NCI-H446 (cell line): ENCODE measurements at places on chromosomes 11 and 22.

DNA sequence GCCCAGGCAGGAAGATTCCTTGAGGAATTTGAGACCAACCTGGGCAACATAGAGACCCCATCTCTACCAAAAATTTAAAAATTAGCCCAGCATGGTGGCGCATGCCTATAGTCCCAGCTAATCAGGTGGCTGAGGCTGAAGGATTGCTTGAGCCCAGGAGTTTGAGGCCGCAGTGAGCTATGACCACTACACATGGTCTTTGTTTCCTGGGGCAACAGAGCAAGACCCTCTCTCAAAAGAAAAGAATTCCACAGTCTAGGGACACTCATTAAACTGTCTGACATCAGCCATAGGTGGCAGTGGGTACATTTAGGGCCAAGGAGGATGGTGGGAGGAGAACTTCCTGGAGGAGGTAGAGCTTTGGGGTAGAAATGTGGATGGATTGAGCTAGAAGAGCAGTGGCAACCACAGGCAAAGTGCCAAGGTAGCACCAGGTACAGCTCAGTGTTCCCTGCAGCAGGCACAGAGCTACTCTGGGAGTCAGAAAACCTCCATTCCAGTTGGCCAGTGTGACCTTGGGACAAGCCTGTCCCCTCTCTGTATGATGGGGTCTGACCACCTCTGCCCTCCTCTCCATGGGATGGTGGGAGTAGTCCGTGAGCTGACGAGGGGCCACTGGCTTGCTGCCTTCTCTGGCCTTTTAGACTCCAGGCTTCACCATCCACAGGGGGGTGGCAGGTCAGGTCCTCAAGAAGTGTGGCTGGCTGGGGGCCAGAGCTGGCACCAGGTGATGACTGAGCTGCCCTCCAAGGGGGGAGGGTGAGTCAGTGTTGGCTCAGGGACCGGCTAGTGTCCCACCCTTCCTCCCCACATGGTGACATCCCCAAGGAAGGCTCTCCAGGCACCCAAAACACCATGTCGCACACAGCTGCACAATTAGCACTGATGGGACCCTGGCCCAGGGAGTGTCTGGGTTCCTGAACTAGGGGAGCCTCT lies 3.7 kb upstream of the CLCF1 start:
- no peak for DNase-seq

DNA sequence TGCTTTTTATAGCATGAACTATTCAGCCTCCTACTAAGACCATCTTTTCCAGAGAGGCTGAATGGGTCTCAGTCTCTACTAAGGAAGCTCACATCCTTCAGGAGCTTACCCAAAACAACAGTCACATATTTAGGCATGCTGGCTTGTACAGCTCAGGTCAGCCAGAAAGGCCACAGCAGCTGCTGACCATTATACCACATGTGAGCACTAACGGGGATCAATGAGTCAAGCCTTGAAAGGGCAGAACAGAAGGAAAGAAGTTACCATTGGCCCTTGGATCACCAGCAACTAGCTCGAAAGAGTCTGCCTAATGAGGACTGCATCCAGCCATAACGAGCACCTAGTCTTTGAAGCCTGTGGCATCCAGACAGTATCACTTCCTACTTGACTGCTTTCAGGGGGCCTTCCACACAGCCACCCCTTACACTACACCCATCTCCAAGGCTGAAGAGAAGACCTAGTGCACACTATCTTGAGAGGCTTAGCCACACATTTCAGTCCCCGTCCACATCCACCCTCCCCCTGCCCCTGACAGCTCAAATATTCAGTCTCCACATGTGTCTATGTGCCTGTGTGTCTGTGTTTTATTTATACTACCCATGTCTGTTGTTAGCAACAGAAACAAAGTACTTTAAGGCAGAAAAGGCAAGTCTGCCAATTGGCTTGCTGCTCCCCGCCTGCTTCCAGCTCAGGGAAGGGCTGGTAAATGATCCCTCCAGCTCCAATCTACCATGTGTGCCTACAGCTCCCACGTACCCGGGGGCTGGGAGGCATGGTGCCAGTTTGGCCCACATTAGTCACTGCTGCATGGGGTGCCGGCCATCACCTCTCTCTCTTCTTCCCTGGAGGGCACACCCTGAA lies 95.5 kb downstream of the RPL27A start:
- peak; percentile 27 for DNase-seq

- DNase-seq: no peak
These were observed 22.9 kb downstream of the TNKS1BP1 start for GRCh38 chr11:57301711-57302423.

GRCh38 chr22:35913925-35914324 lies 114.7 kb downstream of the RBFOX2 start:
- peak; percentile 24 for DNase-seq

DNA sequence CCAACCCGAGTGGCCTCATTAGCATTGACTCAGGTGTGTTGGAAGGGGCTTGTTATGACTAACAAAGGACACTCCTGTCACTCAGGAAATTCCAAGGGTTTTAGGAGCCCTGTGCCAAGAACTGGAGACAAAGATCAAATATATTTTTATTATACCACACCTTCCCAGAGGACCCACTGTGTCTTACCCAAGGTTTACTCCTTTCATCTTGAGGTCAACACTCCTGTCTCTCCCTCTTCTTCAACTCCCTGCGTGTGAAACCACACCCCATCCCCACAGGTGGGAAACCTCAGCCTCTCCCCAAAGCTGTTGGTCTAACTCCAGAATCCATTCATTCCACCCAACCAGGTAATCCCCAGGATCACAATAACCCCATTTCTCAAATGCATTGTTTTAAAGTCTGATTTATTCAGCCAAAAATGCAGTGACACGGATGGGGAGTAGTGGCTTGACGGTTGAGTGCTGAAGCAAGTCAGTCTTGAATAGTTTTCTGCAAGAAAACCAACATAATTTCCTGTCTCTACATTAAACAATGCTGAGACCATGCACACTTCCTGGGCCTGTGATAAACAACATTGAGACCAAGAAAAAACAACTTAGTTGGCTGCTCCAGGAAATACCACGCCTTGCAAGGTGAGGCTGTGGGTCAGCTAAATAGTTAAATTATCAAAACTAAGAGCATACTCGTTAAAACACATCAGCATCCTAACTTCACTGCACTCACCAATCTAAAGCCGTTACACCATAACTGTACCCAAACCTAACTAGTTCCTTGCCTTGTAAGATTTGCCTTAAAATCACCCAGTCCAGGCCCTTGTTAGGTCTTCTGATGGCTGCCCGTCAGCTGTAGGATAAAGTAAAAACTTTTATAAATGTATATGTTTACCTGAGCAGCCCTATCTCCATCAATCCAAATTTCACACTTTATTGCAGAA lies 38.5 kb upstream of the SPON1 start:
- no peak for DNase-seq

DNA sequence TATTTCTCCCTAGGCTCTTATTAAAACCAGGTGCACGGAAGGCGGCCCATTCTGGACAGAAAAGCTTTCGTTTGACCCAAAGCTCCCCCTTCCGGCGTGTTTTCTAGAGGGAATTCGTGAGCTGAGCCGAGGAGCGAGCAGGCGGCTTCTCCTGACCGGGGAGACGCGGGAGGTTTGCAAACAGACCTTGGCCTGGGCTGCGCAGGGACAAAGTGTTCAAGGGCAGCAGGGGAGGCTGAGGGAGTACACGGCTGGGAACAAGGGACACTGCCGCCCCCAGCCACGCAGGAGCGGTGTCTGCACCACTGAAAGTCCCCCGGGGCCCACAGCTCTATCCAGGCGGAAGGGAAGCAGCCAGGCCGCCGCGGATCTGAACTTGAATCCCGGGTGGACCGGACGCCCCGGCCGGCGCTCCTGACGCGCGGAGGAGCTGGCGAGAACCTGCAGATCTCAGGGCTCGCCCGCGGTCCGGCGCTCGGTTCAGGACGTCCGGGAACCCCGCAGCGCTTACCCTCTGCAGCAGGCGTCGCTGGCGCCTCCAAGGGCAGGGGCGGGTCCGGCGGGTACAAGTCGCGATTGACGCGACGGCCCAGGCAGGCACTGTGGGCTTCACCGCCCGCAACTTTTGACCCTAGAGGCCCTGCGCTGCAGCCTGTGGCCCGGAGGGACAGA lies 101.9 kb downstream of the WT1 start:
- no peak for DNase-seq

DNA sequence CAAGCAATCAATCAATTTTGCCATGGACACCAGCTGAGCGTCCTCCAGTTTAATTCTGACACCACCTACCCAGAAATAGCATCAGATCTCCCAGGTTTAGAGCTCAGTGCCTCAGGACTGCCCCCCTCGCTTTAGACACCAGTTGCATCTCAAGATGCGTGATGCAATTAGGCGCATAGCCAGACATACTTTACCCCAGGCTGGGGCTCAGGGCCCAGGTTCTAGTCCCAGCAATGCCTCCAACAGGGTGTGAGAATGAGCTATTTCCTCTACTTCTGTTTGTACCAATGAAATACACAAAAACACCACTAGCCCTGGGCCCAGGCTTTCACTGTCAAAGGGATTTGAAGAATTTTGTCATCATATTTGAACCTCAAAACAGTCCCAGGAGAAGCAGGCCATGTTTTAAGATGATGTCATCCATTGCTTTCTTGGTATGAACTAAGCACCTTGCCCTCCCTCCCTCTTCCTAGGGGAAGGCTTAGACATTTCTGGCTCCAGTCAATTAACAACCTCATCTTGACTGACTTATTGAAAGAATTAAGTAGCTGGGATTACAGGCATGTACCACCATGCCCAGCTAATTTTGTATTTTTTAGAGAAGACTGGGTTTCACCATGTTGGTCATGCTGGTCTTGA lies 61.5 kb upstream of the INCENP start:
- no peak for DNase-seq

GRCh38 chr11:19281041-19281440 lies 40.3 kb upstream of the E2F8 start:
- no peak for DNase-seq

DNA sequence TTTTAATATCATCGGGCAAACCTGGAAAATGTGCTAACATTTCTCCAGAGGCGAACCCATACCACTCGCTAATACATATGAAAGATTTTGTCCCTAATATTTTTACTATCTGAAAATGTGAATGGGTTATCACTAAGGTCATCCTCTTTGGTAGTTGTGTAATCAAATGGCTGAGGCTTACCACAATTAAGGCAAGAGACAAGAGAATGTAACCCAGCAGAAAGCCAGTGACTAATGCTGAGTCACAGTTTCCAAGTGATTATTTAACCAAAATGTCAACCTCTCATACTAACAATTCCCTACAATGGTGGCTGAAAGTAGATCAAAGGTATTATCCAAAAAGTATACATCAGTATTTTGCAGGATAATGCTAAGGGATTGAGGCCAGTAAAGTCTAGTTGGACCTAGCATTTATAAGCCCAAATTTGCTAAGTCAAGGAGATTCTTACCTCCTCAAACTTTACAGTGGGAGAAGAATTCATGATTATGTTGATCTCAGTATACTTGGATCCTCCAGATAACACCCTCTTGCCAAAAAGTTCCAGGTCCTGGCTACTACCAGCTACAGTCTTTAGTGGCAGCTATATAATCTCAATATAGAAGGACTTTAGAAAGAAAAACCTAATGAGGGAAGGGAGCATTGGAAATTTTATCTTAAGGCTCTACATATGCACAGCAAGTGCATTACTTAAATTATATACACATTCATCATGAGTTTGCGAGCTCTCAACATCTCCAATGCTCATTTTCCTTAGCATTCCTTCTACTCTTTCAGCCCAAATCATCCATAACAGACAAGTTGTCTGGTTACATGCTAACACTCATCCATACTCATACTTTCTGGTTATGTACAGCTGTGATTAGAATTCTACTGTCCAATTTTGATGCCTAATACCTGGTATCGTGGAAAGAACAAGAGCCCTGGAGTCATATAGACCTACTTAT lies 25.4 kb downstream of the SIK3 start:
- DNase-seq: no peak

GRCh38 chr11:130439160-130439519 lies 9.3 kb upstream of the ADAMTS15 start:
- DNase-seq: no peak

GRCh38 chr11:65392186-65392829 lies 5.9 kb downstream of the FRMD8 start:
- DNase-seq: no peak

DNA sequence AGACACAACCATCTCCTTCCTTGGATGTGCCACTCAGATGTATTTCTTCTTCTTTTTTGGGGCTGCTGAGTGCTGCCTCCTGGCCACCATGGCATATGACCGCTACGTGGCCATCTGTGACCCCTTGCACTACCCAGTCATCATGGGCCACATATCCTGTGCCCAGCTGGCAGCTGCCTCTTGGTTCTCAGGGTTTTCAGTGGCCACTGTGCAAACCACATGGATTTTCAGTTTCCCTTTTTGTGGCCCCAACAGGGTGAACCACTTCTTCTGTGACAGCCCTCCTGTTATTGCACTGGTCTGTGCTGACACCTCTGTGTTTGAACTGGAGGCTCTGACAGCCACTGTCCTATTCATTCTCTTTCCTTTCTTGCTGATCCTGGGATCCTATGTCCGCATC lies 489 bp downstream of the OR10A4 start:
- no peak for DNase-seq

DNA sequence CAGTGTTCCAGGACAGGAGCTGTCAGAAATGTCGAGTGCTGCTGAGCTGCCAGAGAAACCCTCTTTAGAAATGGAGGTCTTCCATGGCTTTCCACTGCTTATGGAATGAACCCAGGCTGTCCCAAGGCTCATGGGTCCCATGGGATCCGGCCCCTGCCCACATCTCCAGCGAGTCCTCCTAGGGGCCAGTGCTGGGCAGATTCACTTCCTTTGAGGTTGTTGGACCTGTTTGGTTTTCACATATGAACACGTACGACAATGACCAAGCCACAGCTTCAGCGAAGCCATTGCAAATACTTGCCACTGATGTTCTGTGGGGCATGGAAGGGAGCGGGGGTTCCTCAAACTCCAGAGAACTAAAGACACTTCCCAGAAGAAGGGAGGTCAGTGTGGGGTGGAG lies 483.3 kb downstream of the TBC1D22A start:
- DNase-seq: no peak

GRCh38 chr11:14803846-14804245 lies 88.2 kb downstream of the CYP2R1 start:
- DNase-seq: no peak

DNA sequence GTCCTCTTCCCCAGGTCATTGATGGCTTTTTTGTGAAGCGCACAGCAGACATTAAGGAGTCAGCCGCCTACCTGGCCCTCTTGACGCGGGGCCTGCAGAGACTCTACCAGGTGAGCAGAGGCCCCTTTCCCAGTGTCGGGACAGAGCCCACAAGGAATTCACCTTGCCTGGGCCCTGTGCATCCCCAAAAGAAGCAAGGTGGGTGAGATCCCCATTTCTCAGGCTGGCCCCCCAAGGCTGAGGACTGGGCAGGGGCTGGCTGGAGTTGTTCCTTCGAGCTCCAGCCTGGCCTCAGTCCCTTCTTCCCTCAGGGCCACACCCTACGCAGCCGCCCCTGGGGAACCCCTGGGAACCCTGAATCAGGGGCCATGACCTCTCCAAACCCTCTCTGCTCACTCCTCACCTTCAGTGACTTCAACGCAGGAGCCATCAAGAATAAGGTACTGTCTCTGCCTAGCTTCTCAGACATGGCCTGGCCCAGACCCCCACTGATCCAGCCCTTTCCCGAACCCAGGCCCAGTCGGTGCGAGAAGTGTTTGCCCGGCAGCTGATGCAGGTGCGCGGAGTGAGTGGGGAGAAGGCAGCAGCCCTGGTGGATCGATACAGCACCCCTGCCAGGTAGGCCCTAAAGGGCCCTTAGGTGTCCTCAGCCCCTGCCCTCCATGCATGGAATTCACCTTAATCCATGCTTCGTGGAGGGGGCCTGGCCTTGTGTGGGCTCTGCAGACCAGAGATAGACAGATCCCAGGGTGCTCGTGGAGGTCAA lies 4.7 kb downstream of the MUS81 start:
- DNase-seq: no peak

GRCh38 chr11:705646-706438 lies at the start of gene EPS8L2:
Gene EPS8L2, plus strand, starts transcription at chr11:706231. Its CDS starts 3,177 bp downstream, at chr11:709408.
- no peak for DNase-seq

- DNase-seq: no peak
These were observed 17.0 kb downstream of the FADS3 start for GRCh38 chr11:61874377-61874809.
